CD14-positive monocyte (primary cell): ENCODE measurements at places on chromosomes 11 and 22.

- H3K27ac ChIP-seq, result no peak overlapping the region
- DNase-seq, result no peak
- no peaks in the 10 kb centered on the region for H3K36me3 ChIP-seq
- H3K4me1 ChIP-seq, result no peaks in the 10 kb centered on the region
Measured at GRCh38 chr22:20181194-20181883, 30.5 kb upstream of the CCDC188 start.

- no peaks in the 10 kb centered on the region for H3K27me3 ChIP-seq
- H3K27ac ChIP-seq, result no peak overlapping the region
- no peak for DNase-seq
- no peaks in the 10 kb centered on the region for H3K4me1 ChIP-seq
- no peaks in the 10 kb centered on the region for H3K36me3 ChIP-seq
- H3K4me3 ChIP-seq, result no peak overlapping the region
Measured at GRCh38 chr22:26857169-26857568, 199.8 kb downstream of the MIAT start.

DNA sequence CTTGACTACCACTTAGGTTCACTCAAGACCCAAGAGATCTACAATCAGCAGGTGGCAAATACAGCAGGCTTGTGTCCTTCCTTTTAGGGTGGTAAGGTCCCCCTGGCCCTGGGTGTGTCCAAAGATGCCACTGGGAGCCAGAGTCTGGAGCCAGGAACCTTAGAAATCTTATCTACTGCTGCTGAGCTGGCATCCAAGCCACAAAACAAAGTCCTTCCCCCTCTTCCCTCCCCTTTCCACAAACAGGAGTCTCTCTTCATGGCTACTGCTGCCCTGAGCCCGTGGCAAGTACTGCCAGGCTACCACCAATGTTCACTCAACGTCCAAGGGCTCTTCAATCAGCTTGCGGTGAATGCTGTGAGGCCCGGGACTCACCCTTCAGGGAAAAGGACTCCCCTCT, 21.4 kb upstream of the AQP11 start:
- H3K36me3 ChIP-seq, result no peaks in the 10 kb centered on the region
- DNase-seq, result no peak

GRCh38 chr11:107547961-107548360, 17.6 kb downstream of the ALKBH8 start:
- DNase-seq, result no peak
- H3K27ac ChIP-seq, result no peak overlapping the region
- no peaks in the 10 kb centered on the region for H3K4me1 ChIP-seq
- H3K4me3 ChIP-seq, result no peak overlapping the region

DNA sequence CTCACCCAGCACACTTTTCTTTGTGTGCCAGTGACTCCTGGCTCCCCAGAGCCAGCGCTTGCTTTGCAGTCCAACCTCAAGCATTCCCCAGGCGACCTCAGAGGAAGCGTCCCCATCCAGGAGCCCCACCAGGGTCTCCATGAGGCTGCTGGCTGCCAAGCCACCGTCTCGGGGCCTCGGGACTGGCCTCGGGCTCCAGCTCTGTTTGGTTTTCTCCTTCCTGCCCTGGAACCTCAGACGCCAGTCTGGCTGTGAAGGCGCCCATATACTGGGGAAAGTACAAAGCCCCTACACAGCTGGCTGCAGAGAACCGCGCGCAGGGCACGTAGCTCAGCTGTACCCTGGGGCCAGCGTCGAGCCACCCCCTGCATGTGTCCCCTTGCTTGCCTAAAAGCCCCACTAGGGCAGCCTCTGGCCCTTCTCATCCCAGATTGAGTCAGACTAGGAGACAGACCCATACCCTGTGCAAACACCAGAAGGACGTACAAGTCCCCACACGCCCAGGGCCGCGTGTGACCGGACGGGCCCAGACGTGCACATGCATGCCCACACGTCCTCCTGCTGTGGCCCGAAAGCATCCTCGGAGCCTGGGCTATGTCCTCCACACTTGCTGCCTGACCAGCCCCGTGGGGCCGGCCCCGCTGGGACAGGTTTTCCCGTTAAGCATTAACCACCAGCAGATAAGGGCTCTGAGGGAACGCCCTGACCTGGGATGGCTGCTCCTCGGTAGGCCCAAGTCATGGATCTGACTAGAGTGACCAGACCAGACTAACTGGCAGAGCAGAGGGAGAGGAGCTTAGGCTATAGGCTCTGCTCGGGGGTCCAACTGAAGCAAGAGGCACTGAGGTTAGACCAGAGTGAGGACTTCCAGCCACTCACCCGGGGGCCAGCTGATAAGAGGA, 4.2 kb upstream of the SYT8 start:
- H3K4me1 ChIP-seq, result peaks cover 14% of the 10 kb centered on the region
- H3K36me3 ChIP-seq, result no peaks in the 10 kb centered on the region
- no peak overlapping the region for H3K4me3 ChIP-seq
- H3K27ac ChIP-seq, result no peak overlapping the region
- DNase-seq, result no peak
- H3K27me3 ChIP-seq, result no peaks in the 10 kb centered on the region

DNA sequence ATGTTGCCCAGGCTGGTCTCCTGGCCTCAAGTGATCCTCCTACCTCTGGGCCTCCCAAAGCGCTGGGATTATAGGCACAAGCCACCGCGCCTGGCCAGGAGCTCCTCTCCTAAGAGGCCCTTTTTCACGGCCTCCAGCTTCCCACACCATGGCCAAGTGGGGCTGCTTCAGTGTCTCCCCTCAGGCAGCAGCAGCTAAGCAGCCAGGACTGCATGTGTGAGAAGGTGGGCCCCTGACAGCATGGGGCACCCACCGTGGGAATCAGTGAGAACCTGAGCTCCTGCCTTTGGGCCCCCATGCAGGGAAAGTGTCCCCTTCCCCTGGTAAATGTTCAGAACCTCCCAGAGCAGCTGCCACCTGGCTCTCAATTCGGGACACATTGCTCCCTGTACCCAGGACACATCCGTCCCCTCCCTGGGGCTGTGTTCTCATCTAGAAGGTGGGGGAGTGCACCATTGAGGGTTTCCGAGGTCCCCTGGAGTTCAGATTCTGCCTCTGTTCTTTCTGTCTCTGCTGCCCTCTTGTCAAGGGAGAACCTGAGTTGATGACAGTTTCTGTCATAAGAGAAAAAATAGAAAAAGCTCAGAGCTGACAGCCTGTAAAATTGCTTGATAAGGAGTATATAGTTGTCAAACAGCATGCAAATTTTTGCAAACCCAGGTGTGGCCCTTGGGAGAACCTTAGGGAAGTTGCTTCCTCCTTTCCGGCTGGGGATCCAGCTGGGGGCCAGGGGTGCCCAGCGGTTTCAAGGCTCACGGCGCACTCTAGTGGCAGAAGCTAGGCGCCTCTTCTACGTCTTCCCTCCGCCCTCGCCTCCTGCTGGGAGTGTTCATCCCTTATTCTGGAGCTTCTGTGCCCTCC, 29.7 kb downstream of the FAM83F start:
- H3K4me1 ChIP-seq, result no peaks in the 10 kb centered on the region
- no peaks in the 10 kb centered on the region for H3K27me3 ChIP-seq
- no peak overlapping the region for H3K27ac ChIP-seq
- DNase-seq, result peak; percentile 67
- H3K36me3 ChIP-seq, result no peaks in the 10 kb centered on the region

- no peaks in the 10 kb centered on the region for H3K27me3 ChIP-seq
- DNase-seq, result no peak
Measured at GRCh38 chr11:82007521-82007920, 726.1 kb downstream of the FAM181B start.

GRCh38 chr11:123797114-123797513, 9.0 kb downstream of the OR6M1 start:
- no peaks in the 10 kb centered on the region for H3K36me3 ChIP-seq
- no peaks in the 10 kb centered on the region for H3K27me3 ChIP-seq
- no peak overlapping the region for H3K27ac ChIP-seq
- no peak overlapping the region for H3K4me3 ChIP-seq
- DNase-seq, result no peak
- H3K4me1 ChIP-seq, result no peaks in the 10 kb centered on the region

- no peaks in the 10 kb centered on the region for H3K36me3 ChIP-seq
- H3K4me3 ChIP-seq, result no peak overlapping the region
- no peak overlapping the region for H3K27ac ChIP-seq
- DNase-seq, result no peak
- no peaks in the 10 kb centered on the region for H3K4me1 ChIP-seq
Measured at GRCh38 chr11:94814272-94814976, 46.3 kb downstream of the AMOTL1 start.

- no peaks in the 10 kb centered on the region for H3K4me1 ChIP-seq
- H3K4me3 ChIP-seq, result no peak overlapping the region
- H3K36me3 ChIP-seq, result no peaks in the 10 kb centered on the region
- H3K27me3 ChIP-seq, result no peaks in the 10 kb centered on the region
- no peak overlapping the region for H3K27ac ChIP-seq
- DNase-seq, result no peak
Measured at GRCh38 chr11:57728829-57729228, 12.5 kb upstream of the SELENOH start.

DNA sequence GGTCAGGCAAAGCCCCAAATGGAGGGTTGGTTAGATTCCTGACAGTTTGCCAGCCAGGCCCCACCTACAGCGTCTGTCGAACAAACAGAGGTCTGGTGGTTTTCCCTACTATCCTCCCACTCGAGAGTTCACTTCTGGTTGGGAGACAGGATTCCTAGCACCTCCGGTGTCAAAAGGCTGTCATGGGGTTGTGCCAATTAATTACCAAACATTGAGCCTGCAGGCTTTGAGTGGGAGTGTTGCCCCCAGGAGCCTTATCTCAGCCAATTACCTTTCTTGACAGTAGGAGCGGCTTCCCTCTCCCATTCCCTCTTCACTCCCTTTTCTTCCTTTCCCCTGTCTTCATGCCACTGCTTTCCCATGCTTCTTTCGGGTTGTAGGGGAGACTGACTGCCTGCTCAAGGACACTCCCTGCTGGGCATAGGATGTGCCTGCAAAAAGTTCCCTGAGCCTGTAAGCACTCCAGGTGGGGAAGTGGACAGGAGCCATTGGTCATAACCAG, 4.7 kb upstream of the TTC36 start:
- no peak for DNase-seq
- no peaks in the 10 kb centered on the region for H3K27me3 ChIP-seq
- no peak overlapping the region for H3K4me3 ChIP-seq
- peaks cover 67% of the 10 kb centered on the region for H3K36me3 ChIP-seq

DNA sequence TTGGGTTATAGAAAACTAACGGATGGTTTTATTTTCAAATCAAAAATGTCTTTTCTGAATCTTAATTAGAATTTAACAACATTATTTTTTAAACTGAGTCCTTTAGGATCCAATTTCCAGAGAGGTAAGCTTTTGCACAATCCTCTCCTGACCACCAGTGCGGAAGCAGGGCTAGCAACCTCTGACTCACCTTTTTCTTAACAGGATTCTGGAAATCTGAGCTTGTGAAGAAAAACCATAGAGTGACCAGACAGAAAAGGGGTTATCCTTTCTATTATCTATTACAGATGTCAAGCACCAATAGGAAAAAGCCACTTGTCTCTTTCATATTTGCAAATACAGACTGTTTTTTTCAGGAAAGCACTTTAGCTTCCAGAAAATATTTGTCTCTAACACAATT, 25.3 kb downstream of the ALG9 start:
- no peaks in the 10 kb centered on the region for H3K27me3 ChIP-seq
- DNase-seq, result peak; percentile 68
- H3K4me1 ChIP-seq, result peaks cover 45% of the 10 kb centered on the region

DNA sequence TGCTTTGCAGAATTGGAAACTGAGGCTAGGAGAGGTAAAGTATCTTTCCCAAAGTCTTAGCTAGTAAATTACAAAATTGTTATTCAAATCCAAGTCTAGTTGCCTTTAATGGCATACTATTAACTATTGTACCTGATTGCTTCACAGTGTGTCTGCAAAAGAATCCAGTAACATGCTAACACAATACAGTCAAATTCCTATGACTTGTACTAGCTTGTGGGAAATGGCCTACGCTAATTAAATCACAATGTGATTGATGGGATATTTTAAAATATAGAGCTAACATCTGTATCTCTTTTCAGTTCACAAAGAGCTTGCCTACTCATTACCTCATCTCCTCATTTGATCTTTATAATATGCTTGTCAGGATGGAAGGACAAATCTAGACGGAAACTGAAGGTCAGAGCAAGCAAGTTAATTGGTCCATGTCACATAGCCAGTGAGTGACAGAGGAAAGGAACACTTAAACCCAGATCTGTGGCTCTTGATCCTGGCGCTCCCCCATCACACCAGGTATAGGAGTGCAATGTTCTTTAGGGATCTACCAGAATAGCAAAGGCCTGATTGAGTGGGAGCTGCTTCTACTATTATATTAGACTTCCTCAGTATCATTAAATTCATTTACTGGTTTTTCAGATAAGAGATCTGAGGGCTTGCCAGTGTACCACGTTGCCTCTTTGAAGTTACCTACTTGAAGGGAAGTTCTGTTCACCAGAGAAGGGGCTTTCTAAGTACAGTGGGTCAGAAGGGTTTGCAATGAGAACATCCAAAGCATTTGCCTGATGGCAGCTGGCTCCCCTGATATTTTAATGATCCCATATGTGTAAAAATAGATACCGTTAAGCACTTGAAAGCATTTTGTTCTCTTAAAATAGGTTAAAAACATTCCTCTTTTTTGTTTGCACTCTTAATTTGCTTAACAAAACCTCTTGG, 213.6 kb upstream of the SESN3 start:
- no peak overlapping the region for H3K4me3 ChIP-seq
- no peak for DNase-seq
- no peak overlapping the region for H3K27ac ChIP-seq
- H3K36me3 ChIP-seq, result no peaks in the 10 kb centered on the region
- H3K4me1 ChIP-seq, result no peaks in the 10 kb centered on the region

DNA sequence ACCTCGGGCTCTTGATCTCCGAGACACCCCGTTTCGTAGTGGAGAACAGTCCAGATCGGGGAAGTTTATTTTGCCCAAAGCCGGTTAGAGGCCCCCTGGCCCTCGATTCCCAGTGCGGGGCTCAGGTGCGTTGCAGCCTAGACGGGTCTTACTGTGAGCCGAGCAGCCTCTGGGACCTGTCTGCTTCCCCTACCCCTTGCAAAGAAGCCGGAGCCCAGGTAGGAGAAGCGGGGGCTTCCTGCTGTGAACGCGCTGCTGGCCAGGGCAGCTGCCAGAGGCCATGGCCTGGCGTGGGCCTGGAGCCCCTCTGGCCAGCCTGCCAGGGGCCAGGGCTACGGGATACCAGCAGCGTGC, 621 bp downstream of the TSPO start:
- H3K27me3 ChIP-seq, result no peaks in the 10 kb centered on the region
- DNase-seq, result no peak
- peak overlapping the region; percentile 86 for H3K4me3 ChIP-seq
- H3K36me3 ChIP-seq, result peaks cover 12% of the 10 kb centered on the region
- H3K4me1 ChIP-seq, result peaks cover 87% of the 10 kb centered on the region

DNA sequence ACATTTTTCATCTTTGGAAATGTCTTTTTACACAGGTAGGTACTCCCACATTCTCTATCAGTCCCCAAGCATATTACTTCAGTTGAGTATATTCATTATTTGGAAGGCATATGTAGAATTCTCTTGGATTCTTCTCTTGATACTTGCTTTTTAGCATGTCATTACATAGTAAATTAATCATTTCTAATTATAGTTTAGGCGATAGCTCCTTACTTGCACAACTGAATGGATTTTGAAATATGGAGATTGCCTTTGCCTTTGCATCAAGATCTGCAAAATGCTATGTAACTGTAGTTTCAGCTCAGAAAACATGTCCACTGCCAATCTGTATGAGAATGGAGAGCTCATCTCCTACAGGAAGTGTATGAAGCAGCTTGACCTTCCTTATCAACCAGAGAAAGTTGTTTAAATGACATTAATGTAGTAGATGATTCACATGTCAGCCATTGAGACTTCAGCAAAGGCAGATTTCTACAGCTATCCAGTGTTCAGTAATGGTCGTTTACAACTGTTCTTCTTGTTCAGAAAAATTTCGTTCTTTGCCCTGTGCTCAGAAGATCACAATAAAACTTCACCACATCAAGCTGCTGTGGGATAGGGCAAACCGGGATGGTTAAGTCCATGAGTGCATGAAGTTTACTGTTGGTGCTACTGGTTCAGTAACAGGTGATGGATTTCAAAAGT, 61.6 kb downstream of the PPP6R3 start:
- H3K36me3 ChIP-seq, result peaks cover 75% of the 10 kb centered on the region
- H3K4me1 ChIP-seq, result peaks cover 3% of the 10 kb centered on the region
- H3K4me3 ChIP-seq, result no peak overlapping the region
- H3K27me3 ChIP-seq, result no peaks in the 10 kb centered on the region
- no peak overlapping the region for H3K27ac ChIP-seq
